CD4-positive, alpha-beta memory T cell (primary cell): ENCODE measurements at places on chromosomes 2 and 18. TPM values are rescaled to one million over a fixed set of nuclear protein-coding genes. Genes with fewer than 3 reads are reported as not detected.

The ZNF521 gene
- not detected for total RNA-seq

The CCBE1 gene
- not detected for total RNA-seq

- H3K27me3 ChIP-seq: no peaks in the 10 kb centered on the region
- no peaks in the 10 kb centered on the region for H3K36me3 ChIP-seq
- DNase-seq: no peak
- H3K4me3 ChIP-seq: no peak overlapping the region
- no peak overlapping the region for H3K27ac ChIP-seq
Observed at GRCh38 chr2:106572541-106573450, 85.6 kb downstream of the CD8B2 start.

DNA sequence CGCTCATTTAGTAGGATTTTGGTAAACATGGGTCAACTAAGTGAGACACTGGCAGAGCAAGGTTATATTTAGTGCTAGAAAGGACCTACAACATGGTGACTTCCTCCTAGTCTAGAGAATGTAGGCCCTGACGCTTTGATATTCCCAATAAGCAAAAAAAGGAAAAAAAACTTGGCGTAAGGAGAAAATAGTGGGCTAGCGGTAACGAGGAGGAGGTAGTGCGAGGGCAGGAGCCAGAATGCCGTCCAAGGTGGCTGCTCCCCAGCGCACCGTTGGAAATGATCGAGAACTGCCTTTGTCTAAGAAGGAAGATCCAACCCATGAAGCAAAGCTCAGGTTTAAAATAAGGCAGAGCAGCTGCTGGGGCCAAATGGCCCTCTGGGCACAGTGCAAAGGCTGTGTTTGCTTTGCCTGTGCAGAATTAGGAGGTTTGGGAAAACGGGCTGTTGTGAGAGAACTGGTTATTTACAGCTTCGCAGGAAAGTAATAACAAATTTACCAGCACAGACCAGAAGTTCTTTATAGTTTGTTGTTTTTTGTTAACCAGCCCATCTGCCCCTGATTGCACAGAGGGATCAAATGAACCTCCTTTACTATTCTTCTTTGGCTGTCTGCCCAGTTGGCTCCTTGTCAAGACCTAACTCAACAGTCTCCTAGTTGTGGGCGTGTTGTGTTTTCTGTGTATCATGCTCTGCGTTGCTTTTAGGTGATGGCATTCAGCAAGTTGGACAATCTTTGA is 86.6 kb downstream of the ITGB1BP1 start:
- no peak overlapping the region for H3K4me3 ChIP-seq
- DNase-seq: no peak
- no peaks in the 10 kb centered on the region for H3K36me3 ChIP-seq
- no peaks in the 10 kb centered on the region for H3K4me1 ChIP-seq

- peak overlapping the region; percentile 53 for H3K27ac ChIP-seq
- no peak for DNase-seq
- no peaks in the 10 kb centered on the region for H3K27me3 ChIP-seq
- H3K36me3 ChIP-seq: no peaks in the 10 kb centered on the region
- peaks cover 50% of the 10 kb centered on the region for H3K4me1 ChIP-seq
Observed at GRCh38 chr18:13437034-13437433, 218.5 kb downstream of the LDLRAD4 start.

- peaks cover 11% of the 10 kb centered on the region for H3K4me1 ChIP-seq
- H3K27me3 ChIP-seq: no peaks in the 10 kb centered on the region
- no peak for DNase-seq
- no peak overlapping the region for H3K4me3 ChIP-seq
- H3K27ac ChIP-seq: no peak overlapping the region
Observed at GRCh38 chr2:9793918-9794717, 49.2 kb upstream of the TAF1B start.

- H3K4me3 ChIP-seq: no peak overlapping the region
- peaks cover 72% of the 10 kb centered on the region for H3K4me1 ChIP-seq
- H3K36me3 ChIP-seq: no peaks in the 10 kb centered on the region
- H3K27ac ChIP-seq: no peak overlapping the region
Observed at GRCh38 chr2:224520064-224520463, 65.1 kb downstream of the CUL3 start.

The ABHD1 gene
- total RNA-seq: 1.3 TPM

GRCh38 chr2:121999264-121999663 is 243.8 kb downstream of the TSN start:
- no peaks in the 10 kb centered on the region for H3K27me3 ChIP-seq
- DNase-seq: no peak
- H3K4me3 ChIP-seq: no peak overlapping the region
